ENCODE measurements at places on chromosomes 5 and 9. TPM values are rescaled to one million over a fixed set of nuclear protein-coding genes. Genes with fewer than 3 reads are reported as not detected.

DNA sequence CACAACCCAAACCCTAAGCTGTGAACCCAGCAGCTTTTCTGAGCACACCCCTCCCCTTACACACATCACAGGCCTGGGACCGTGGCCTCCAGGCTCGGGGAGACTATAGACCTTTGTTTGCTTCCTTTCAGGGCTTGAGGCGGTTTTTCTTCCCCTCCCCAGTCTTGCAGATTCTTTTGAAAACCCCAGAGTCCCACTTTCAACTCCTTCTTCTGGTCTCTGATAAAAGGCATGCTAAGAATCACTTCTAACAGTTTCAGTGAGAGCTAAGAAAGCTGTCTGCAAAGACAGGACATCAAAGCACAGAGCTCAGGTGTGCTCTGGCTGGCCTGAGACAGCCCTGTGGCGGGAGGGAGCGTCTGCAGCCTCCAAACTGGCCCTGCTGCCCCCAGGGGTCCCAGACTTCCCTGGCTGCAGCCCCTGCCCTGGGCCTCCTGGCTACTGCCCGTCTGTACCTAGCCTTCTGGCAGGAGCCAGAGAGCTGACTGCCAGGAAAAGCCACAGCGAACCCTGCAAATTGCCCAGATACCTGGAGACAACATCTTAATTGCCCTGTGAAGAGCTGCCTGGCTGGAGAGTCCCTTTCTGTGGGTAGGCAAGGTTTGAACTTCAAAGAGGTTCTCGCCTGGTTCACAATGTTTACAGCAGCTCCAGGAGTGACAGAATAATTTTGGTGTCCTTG lies 138.9 kb downstream of the GADD45G start:
- H3K4me1 ChIP-seq, result no peaks in the 10 kb centered on the region
- H3K27me3 ChIP-seq, result no peaks in the 10 kb centered on the region
- DNase-seq, result no peak
- no peak overlapping the region for H3K4me3 ChIP-seq

DNA sequence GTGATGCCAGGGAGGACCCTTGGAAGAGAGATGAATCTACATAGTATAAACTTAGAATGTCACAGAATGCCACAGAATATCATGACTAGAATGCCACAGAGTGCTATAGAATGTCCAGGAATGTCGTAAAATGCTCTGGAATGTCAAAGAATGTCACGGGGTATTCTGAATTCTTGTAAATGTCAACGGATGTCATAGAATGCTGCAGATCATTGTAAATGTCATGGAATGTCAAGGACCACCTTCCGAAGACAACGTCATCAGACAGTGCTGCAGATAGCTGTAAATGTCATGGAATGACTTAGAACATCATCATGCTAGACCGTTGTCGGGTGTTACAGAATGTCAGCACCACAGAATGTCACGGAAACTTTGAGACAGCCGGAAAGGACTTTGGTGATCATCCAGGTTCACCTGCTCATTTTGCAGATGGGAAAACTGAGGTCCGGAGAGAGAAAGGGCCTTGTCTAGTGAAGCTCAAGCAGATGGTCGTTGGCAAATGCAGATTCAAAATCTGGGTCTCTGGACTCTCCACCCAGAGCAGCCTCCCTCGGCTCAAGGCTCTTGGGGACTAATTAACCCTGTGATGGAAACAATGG lies 117.1 kb downstream of the LHX2 start:
- no peak for DNase-seq
- no peaks in the 10 kb centered on the region for H3K27me3 ChIP-seq
- no peak overlapping the region for H3K4me3 ChIP-seq
- H3K36me3 ChIP-seq, result no peaks in the 10 kb centered on the region
- H3K4me1 ChIP-seq, result no peaks in the 10 kb centered on the region

STK32A gene
- 0.10 TPM for total RNA-seq

- no peak overlapping the region for H3K27ac ChIP-seq
- no peaks in the 10 kb centered on the region for H3K36me3 ChIP-seq
- no peaks in the 10 kb centered on the region for H3K4me1 ChIP-seq
- DNase-seq, result no peak
Observed at GRCh38 chr5:176895831-176896230, 3.3 kb downstream of the HK3 start.

- no peak overlapping the region for H3K27ac ChIP-seq
- H3K36me3 ChIP-seq, result no peaks in the 10 kb centered on the region
- DNase-seq, result peak; percentile 81
- no peak overlapping the region for H3K4me3 ChIP-seq
- no peaks in the 10 kb centered on the region for H3K27me3 ChIP-seq
Observed at GRCh38 chr9:132894346-132894745, 15.6 kb downstream of the SPACA9 start.

GRCh38 chr9:16720386-16720785 lies 150.1 kb downstream of the BNC2 start:
- H3K27me3 ChIP-seq, result no peaks in the 10 kb centered on the region
- no peak overlapping the region for H3K4me3 ChIP-seq
- H3K36me3 ChIP-seq, result no peaks in the 10 kb centered on the region
- no peaks in the 10 kb centered on the region for H3K4me1 ChIP-seq
- H3K27ac ChIP-seq, result no peak overlapping the region
- DNase-seq, result no peak

DNA sequence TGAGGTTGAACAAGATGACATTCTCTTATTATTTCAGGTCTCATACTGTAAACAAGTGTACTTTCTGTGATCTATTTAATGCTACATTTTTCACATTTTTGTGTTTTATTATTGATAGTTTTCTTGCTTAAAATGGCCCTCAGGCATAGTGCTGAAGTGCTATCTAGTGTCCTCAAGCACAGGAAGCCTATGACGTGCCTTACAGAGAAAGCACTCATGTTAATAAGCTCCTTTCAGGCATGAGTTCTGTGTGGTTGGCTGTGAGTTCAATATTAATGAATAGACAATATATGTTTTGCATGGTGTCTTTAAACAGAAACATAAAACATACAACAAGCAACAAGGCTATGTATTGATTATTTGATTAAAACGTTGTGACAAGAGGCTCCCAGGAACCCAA lies 450.1 kb downstream of the PLK2 start:
- no peaks in the 10 kb centered on the region for H3K36me3 ChIP-seq
- no peaks in the 10 kb centered on the region for H3K27me3 ChIP-seq
- no peaks in the 10 kb centered on the region for H3K4me1 ChIP-seq
- no peak overlapping the region for H3K27ac ChIP-seq
- no peak overlapping the region for H3K4me3 ChIP-seq

PTTG1 gene
- 104 TPM for total RNA-seq

- H3K27me3 ChIP-seq, result no peaks in the 10 kb centered on the region
- no peak overlapping the region for H3K4me3 ChIP-seq
- no peaks in the 10 kb centered on the region for H3K36me3 ChIP-seq
- H3K27ac ChIP-seq, result no peak overlapping the region
- H3K4me1 ChIP-seq, result peaks cover 4% of the 10 kb centered on the region
Observed at GRCh38 chr9:36461323-36461722, 61.3 kb upstream of the RNF38 start.

GRCh38 chr5:128506643-128507042 lies 31.4 kb downstream of the FBN2 start:
- no peaks in the 10 kb centered on the region for H3K27me3 ChIP-seq
- H3K36me3 ChIP-seq, result no peaks in the 10 kb centered on the region
- no peaks in the 10 kb centered on the region for H3K4me1 ChIP-seq
- H3K4me3 ChIP-seq, result no peak overlapping the region

- no peaks in the 10 kb centered on the region for H3K4me1 ChIP-seq
- no peaks in the 10 kb centered on the region for H3K36me3 ChIP-seq
- H3K4me3 ChIP-seq, result no peak overlapping the region
- peak; percentile 18 for DNase-seq
Observed at GRCh38 chr5:64811050-64811640, 42.4 kb downstream of the CWC27 start.

- H3K4me1 ChIP-seq, result no peaks in the 10 kb centered on the region
- no peaks in the 10 kb centered on the region for H3K27me3 ChIP-seq
- H3K27ac ChIP-seq, result no peak overlapping the region
- H3K36me3 ChIP-seq, result no peaks in the 10 kb centered on the region
Observed at GRCh38 chr5:157855404-157855994, 3.4 kb downstream of the CLINT1 start.

DNA sequence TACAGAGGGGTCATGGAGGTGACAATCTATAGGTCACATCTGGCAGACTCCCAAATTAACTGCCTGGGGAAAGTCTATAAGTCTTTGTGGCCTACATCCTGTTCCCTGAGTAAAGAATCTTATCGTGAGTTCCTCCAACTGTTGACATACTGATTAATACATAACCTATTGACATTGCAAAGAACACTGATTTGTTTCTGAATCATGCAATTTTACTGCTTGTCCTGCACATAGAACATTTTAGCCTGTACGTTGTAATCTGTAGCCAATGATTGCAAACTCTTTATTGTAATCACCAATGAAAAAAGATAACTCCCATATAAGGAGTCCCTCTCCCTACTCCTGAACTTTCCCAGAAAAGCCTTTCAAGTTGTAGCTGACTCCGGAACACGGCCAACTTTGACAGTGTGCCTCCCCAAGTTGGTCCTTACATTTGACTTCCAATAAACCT lies 18.8 kb upstream of the OR2K2 start:
- no peaks in the 10 kb centered on the region for H3K27me3 ChIP-seq
- no peaks in the 10 kb centered on the region for H3K36me3 ChIP-seq
- no peak overlapping the region for H3K4me3 ChIP-seq
- DNase-seq, result peak; percentile 67
- H3K4me1 ChIP-seq, result no peaks in the 10 kb centered on the region
- peak overlapping the region; percentile 63 for H3K27ac ChIP-seq

DNA sequence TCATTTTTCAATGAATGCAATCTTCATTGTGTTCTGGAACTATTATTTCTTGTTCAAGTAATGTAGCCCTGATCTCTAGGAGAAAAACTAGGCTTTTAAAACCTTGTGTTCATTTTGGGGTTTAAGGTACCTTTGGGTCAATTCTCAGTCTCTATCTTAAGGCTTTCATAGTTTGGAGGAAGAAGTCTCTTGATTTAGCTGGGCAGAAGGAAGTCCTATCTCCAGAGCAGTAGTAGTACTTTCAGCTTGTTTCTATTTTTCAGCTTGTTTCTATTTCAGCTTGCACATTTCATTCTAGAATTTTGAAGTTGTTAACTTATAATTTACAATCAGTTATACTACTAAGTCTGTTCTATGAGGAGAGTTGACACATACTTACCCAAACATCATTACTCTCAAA lies 15.2 kb downstream of the CSNK1G3 start:
- no peaks in the 10 kb centered on the region for H3K36me3 ChIP-seq

DNA sequence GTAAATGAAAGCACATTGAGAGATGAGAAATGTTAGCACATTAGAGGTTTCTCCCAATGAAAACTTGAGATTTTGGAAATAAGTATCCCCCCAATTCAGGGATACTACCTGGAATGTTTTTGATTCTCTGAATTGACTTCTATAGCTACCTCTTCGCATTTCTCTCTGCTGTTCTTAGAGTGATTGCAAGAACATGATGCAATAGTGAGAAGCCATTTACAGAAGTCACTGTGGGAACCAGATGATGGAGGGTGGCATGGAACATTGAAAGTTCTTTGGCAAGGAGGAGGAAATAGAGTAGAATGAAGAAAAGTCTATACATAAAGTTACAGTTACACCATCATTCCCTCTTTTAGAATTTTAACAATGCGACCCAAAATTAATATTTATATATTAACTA lies 9.2 kb downstream of the NPR3 start:
- no peaks in the 10 kb centered on the region for H3K36me3 ChIP-seq
- H3K27ac ChIP-seq, result no peak overlapping the region
- DNase-seq, result no peak

PKD2L2 gene
- not detected for total RNA-seq

DNA sequence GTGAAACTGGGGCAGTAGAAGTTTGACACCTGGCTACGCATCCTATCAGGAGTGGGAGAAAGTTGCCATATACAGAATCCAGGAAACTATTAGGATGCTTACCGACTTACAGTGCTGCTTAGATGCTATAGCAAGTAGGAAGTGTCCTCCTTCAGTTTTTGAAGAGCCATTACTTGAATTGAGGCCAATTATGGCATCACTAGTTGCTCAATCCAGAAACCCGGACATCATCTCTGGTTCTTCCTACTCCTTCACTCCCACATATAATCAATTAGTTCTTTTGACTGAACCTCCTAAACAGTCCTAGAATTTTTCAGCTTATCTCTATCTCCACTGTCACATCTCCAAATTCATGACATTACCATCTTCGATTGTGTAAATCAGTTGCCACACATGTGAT lies 41.8 kb upstream of the UGCG start:
- no peak overlapping the region for H3K4me3 ChIP-seq
- H3K27me3 ChIP-seq, result no peaks in the 10 kb centered on the region
- no peaks in the 10 kb centered on the region for H3K36me3 ChIP-seq
- H3K27ac ChIP-seq, result no peak overlapping the region

PRLR gene
- 38.6 TPM for total RNA-seq

GRCh38 chr5:148751025-148751424 lies 75.4 kb upstream of the ADRB2 start:
- no peaks in the 10 kb centered on the region for H3K36me3 ChIP-seq
- H3K27ac ChIP-seq, result no peak overlapping the region
- no peak overlapping the region for H3K4me3 ChIP-seq
- H3K27me3 ChIP-seq, result no peaks in the 10 kb centered on the region

GRCh38 chr5:96199713-96200183 lies 233.3 kb downstream of the PCSK1 start:
- H3K4me1 ChIP-seq, result peaks cover 4% of the 10 kb centered on the region
- H3K27ac ChIP-seq, result peak overlapping the region; percentile 70
- H3K27me3 ChIP-seq, result no peaks in the 10 kb centered on the region
- DNase-seq, result no peak
- H3K36me3 ChIP-seq, result no peaks in the 10 kb centered on the region

Data from colonic mucosa (tissue), 4 donors.